Hepatic stellate cell (primary cell): ENCODE measurements at places on chromosomes 2 and 18.

GRCh38 chr18:57995331-57995730, 48.7 kb upstream of the NEDD4L start:
- DNase-seq: no peak

DNA sequence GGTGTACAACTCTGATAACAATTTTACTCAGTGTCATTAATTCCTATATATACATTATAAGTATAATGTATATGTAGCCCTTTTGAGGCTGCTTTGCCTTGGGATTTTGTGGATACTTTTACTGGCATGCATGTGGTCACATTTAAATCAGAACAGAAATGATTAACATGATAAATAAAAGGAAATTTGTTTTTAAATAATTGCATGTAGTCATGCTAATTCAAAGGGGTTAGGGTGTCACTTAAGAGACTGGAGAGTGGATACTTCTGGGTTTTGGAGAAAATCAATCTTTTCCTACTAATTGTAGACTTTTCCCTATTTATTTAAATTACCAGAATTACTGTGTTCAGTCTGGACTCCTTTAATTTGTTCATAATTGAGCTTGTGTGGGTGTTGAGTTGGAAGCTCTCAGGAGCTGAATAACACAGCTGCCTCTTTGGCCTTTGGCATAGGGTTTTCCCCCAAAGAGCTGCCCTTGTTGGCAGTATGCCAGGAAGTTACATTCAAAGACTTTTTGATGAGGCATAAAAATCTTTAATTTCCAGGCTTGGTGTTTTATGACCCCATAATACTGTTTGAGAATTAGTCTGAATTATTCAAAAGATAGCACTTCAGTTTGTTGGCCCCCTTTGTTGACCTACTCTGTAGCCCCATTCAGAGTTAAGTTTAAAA, 484.7 kb upstream of the NRP2 start:
- no peak for DNase-seq

DNA sequence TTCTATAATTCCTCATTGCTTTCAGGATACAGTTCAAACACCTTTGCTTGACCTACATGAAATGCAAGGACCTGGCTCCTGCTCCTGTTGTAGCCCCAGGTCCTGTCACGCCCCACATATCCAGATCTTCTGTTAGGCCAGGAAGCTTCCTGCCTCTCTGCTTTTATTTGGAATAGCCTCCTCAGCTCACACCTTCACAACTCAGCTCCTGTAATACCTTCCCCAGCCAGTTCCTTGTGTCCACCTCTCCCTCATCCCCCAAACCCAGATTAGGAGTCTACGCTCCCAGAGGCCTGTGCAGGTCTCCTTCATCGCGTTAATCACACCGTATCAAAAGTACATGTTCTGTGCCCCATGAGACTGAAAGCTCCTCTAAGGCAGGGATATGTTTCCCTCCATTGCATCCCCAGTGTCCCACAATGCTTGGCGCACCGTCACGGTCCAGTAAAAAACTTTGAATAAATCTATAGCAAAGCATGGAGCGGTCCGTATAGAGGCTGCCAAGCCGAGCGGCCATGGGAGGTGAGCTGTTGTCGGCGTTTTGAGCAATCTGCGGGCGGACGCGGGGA, 371 bp downstream of the MDH1B start:
- no peak for DNase-seq

GRCh38 chr2:102048465-102048864, 56.7 kb downstream of the IL1R2 start:
- no peak for DNase-seq

GRCh38 chr2:190879474-190880377, 895 bp upstream of the GLS start:
- DNase-seq: no peak

GRCh38 chr2:79621252-79621651, 108.4 kb downstream of the CTNNA2 start:
- no peak for DNase-seq

- DNase-seq: no peak
These were observed 178.3 kb upstream of the SERPINE2 start for GRCh38 chr2:224217233-224217961.

GRCh38 chr18:52572036-52573000, 232.3 kb downstream of the DCC start:
- DNase-seq: no peak

GRCh38 chr18:63878343-63878742, 9.2 kb upstream of the SERPINB2 start:
- no peak for DNase-seq

DNA sequence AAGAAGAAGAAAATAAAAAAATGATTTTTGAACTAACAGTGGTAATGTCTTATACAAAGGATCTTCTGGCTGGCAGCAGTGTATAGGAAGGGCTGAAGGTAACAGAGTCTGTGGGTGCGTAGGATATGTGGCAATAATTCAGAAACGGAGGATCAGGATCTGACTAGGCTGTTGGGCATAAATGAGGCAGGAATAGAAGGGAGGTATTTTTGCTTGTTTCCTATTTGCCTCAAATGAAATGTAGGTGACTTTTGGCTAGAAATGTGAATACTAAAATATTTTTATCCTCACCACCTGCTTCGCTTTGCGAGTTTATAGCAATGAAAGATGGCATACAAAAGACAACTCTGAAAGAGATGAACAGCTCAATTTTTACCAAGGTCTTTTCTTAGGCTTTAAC, 1086.1 kb upstream of the CELF4 start:
- DNase-seq: no peak

GRCh38 chr2:29459445-29460179, 344.4 kb downstream of the CLIP4 start:
- peak; percentile 48 for DNase-seq

GRCh38 chr2:169828141-169828811, 1.0 kb downstream of the UBR3 start:
- DNase-seq: peak; percentile 71

DNA sequence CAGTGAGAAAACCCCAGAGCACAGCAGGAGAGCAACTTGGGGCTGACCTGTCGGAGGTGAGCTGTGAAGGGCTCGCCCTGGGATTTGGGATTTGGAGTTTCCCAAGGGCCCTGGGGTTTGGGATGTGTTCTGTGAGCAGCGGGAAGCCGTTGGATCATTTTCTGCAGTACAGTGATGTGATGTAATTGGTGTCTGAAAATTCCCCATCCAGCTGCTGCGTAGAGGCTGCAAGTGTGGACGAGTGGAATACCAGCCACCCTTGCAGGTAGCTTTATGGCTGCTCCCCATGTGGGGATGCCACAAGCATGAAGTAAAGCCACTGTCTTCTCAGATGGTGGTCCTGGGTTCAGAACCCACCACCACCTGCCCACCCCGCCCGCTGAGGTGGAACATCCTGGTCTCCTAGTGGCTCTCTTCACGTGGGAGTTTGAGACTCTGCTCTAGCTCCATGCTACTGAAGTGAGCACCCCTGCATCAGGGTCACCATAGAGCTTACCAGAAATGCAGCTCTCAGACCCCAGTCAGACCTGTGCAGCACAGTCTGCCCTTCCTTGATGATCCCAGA, 15.0 kb downstream of the IMPA2 start:
- DNase-seq: no peak

- no peak for DNase-seq
These were observed 85.3 kb downstream of the NRP2 start for GRCh38 chr2:205767617-205768016.

DNA sequence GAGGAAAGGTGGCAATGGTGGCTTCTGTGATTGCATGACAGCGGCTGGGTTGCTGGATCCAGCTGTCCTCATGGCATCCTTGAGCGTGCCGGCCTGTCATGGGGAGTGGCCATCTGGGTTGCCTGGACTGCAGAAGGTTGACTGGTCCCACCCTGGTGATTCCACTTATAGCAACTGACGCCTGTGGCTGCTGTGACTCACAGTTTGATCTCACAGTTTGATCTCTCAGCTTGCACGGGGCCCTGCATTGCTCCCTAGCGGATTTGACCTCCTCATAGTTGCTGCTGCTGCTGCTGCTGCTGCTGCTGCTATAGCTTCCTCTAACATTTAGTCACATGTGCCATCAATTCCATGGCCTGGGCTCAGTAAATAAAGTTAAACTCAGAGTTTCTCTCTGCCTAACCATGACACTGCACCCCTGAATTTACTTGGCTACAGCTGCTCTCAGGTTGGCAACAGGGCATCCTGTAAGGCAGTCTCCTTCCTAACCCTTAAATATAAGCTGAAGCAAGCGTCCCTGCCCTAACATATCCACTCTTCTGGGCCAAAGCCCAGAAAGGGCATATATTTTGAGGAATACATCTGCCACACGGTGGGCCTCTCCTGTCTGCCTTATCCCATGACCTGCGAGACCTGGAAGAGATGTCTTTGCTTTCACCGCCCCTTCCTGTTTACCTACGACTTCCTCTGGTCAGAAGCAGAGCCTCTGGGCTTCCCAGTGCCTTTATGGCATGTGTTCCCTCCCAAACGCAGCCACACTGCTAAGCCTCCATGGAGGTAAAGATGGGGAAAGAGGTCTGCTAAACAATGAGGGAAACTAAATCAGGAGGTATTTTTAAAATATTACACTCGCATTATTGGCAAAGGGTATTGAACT, 37.8 kb upstream of the CCDC150 start:
- peak; percentile 93 for DNase-seq

- DNase-seq: no peak
These were observed 214.4 kb downstream of the TMX3 start for GRCh38 chr18:68500556-68500955.

GRCh38 chr18:78610179-78610578, 369.4 kb upstream of the SALL3 start:
- no peak for DNase-seq

GRCh38 chr2:84850471-84850870, 30.4 kb downstream of the TRABD2A start:
- no peak for DNase-seq

- no peak for DNase-seq
These were observed 9.9 kb downstream of the ARPC2 start for GRCh38 chr2:218226903-218227302.

- peak; percentile 72 for DNase-seq
These were observed 315.2 kb downstream of the TDRD15 start for GRCh38 chr2:21438949-21439348.

GRCh38 chr2:168255103-168255502, 7.7 kb upstream of the STK39 start:
- DNase-seq: no peak

DNA sequence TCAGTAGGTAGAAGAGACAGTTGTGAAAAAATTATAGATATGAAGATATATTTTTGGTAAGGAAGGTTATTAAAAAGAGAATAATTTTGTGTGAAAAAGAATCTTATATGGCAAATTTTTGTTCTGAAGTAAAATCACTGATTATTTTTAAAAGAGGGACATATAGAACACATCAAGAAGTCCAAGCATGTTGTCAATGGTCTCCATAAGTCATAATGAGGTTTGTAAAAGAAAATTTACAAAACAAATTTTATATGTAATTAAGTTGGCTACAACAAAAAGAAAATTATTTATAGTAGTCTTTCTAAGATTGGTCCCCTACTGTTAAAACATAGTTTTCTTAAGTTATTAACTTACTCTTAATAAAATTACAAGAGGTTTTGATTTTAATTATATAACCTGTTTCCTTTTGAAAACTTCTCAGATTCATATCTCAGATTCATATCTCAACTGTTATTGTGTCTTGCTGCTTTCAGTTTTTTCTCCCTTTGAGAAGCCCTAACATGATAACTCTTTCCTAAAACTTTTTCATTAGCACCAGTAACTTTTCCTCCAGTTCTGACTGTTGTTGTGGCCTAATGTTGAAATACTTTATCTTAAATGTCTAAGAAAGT, 81.2 kb downstream of the SH3YL1 start:
- DNase-seq: no peak

- no peak for DNase-seq
These were observed 716 bp upstream of the SLC39A10 start for GRCh38 chr2:195656161-195656858.

DNA sequence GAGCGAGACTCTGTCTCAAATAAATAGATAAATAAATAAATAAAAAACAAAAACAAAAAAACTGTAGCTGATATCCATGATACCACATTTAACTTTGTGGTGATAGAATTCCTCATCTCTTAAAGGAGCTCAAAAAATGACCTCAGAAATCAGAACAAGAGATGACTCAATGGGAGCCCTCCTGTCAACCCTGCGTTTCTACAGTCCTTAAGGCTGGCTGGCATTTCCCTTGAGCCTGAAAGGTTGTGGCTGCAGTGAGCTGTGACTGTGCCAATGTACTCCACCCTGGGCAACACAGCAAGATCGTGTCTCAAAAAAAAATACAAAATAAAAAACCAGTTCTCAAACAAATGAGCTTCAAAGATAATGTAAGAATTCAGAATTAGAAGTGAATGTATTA, 40.4 kb downstream of the CHST9 start:
- no peak for DNase-seq

DNA sequence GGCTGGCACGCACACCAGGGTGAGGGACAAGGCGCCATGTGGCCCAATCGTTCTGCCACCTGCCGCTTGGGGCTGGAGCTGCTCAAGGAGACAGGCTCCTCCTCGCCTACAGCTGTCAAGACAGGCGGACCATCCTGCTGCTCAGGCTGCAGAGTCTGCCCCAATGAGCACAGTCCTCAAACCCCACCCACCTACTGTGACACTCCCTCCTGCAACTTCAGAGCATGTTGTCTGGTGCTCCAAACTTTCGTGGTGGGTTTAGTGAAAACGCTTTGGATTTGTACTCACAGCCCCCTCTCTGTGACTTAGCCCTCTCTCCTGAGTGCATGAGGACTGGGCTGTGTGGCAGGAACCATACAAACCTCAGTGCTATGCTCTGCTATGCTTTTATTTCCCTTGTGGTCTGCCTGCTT, 23.2 kb upstream of the SLC35F6 start:
- DNase-seq: no peak

DNA sequence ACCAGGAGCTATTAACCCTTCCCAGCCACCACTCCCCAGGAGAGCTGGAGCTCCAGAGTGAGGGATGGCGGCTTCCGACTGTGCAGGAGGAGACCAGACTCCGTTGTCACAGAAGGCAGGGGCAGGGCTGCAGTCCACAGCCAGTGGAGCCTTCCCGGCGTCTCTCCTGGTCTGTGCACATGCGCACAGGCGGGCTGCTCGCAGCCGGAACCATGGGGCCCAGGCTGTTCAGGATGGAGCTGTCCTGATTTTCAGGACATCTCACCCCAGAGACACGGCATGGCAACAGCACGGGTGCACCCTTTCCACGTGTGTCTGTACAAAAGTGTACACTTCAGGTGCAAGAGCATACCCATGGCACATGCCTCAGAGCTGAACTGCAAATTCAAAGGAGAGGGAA, 28.9 kb downstream of the EIPR1 start:
- peak; percentile 73 for DNase-seq

GRCh38 chr18:24319757-24320156, 77.9 kb downstream of the OSBPL1A start:
- no peak for DNase-seq

- peak; percentile 79 for DNase-seq
These were observed 151.1 kb upstream of the MSH6 start for GRCh38 chr2:47631792-47632398.

DNA sequence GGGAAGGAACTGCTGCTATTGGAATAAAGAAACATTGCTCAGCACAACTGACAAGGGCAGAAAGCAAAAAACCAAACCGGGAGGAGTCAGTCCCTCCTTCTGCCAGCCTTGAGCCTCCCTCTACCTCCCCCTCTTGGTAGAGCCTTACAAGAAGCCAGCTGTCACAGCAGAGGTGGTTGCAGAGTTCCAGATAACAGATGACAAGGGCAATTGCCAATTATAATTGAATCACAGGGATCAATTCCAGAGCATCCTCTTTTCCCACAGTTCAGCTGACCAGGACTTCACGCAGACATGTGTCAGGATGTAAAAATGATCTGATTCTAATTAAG, 548.2 kb upstream of the LRRTM1 start:
- DNase-seq: no peak

GRCh38 chr18:8858888-8859511, 153.6 kb downstream of the MTCL1 start:
- DNase-seq: peak; percentile 88

- peak; percentile 60 for DNase-seq
These were observed 66.6 kb downstream of the STPG4 start for GRCh38 chr2:47088371-47089082.

- no peak for DNase-seq
These were observed 104.3 kb upstream of the RAB12 start for GRCh38 chr18:8504880-8505435.
